ENCODE measurements at places on chromosomes 3 and 15. TPM values are rescaled to one million over a fixed set of nuclear protein-coding genes. Genes with fewer than 3 reads are reported as not detected.

The MEX3B gene
- 1.0 TPM for total RNA-seq

The CMTM8 gene
- 5.4 TPM for total RNA-seq

The TRIM42 gene
- not detected for total RNA-seq

The NR2C2 gene
- total RNA-seq, result 58.9 TPM

The KLHL40 gene
- total RNA-seq, result not detected

The UROC1 gene
- not detected for total RNA-seq

The GOLGA8T gene
- total RNA-seq, result not detected

The LRRIQ4 gene
- not detected for total RNA-seq

The CYP19A1 gene
- total RNA-seq, result 1.1 TPM

The LRTM1 gene
- total RNA-seq, result not detected

The SOX14 gene
- total RNA-seq, result not detected

The IMPDH2 gene
- total RNA-seq, result 264 TPM

The POMGNT2 gene
- total RNA-seq, result 4.0 TPM

The EIF4E3 gene
- total RNA-seq, result 66.2 TPM

The GOLGA6C gene
- not detected for total RNA-seq

The MUC13 gene
- not detected for total RNA-seq

The CRTC3 gene
- 106 TPM for total RNA-seq

The CX3CR1 gene
- 2.1 TPM for total RNA-seq

The HYKK gene
- total RNA-seq, result 0.77 TPM

The VIPR1 gene
- total RNA-seq, result 3.4 TPM

The ARHGAP11A gene
- total RNA-seq, result 143 TPM

The GUCA1C gene
- not detected for total RNA-seq

The ALDH1A3 gene
- not detected for total RNA-seq

The FOXB1 gene
- total RNA-seq, result 1.6 TPM

The SLC22A13 gene
- 0.93 TPM for total RNA-seq

The PRSS50 gene
- not detected for total RNA-seq

The LTK gene
- total RNA-seq, result 1.7 TPM

The PPARG gene
- total RNA-seq, result 1.2 TPM

The GOLGA6L9 gene
- 0.91 TPM for total RNA-seq

The LRRC2 gene
- total RNA-seq, result 0.09 TPM

The ANKRD63 gene
- not detected for total RNA-seq

The PDE8A gene
- 10.9 TPM for total RNA-seq

The TAGLN3 gene
- not detected for total RNA-seq

The ACSBG1 gene
- not detected for total RNA-seq

The GRK7 gene
- total RNA-seq, result not detected

The MEGF11 gene
- total RNA-seq, result not detected

The PDE12 gene
- total RNA-seq, result 27.0 TPM

The MORC1 gene
- not detected for total RNA-seq

The PRR23A gene
- total RNA-seq, result not detected

The ZNF774 gene
- total RNA-seq, result 1.8 TPM

The SCG5 gene
- total RNA-seq, result 4.1 TPM

The GCSAM gene
- 2.3 TPM for total RNA-seq

The HEG1 gene
- total RNA-seq, result 36.0 TPM

The CCR1 gene
- total RNA-seq, result 3.7 TPM

The CD200R1 gene
- total RNA-seq, result 12.3 TPM

The RGMA gene
- total RNA-seq, result not detected

The LMAN1L gene
- total RNA-seq, result 0.64 TPM

The ALG1L2 gene
- total RNA-seq, result not detected

The COL7A1 gene
- 1.1 TPM for total RNA-seq

The OGG1 gene
- 40.1 TPM for total RNA-seq

The CERS3 gene
- 0.45 TPM for total RNA-seq

The EOMES gene
- total RNA-seq, result 4.8 TPM

The MKRN3 gene
- total RNA-seq, result 1.7 TPM
